ENCODE measurements at places on chromosomes 3 and 15.

DNA sequence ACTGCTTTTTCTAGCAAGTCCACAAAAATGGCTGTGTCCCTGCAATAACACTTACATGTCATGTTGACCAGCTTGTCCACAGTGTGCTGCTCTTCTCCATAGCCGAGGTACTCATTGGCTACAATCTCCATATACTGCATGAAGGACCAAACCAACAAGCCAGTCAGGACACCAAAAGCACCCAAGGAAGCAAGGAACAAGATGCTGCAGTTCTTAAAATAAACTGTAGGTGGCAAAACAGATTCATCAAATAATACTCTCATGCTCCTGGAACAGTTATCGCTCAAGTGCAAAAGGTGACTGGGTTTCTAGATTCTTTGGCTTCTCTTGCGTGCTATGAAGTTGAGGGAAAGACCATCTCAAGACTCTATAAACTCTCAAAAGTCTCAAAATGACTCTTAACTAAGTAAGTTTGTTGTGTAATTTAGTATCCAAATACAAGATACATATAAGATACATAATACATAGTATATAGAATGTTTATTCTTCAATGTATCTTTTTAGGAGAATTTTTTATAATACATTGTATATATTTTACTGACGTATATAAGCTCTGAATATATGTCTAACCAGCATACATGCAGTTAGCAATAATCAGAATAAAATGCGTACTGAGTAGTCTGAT, 57.0 kb downstream of the NEK10 start:
- DNase-seq, result no peak

GRCh38 chr3:94069194-94069813, 6.4 kb downstream of the NSUN3 start:
- no peak for DNase-seq

- DNase-seq, result no peak
These were observed 422 bp downstream of the LSAMP start for GRCh38 chr3:116444819-116445310.

DNA sequence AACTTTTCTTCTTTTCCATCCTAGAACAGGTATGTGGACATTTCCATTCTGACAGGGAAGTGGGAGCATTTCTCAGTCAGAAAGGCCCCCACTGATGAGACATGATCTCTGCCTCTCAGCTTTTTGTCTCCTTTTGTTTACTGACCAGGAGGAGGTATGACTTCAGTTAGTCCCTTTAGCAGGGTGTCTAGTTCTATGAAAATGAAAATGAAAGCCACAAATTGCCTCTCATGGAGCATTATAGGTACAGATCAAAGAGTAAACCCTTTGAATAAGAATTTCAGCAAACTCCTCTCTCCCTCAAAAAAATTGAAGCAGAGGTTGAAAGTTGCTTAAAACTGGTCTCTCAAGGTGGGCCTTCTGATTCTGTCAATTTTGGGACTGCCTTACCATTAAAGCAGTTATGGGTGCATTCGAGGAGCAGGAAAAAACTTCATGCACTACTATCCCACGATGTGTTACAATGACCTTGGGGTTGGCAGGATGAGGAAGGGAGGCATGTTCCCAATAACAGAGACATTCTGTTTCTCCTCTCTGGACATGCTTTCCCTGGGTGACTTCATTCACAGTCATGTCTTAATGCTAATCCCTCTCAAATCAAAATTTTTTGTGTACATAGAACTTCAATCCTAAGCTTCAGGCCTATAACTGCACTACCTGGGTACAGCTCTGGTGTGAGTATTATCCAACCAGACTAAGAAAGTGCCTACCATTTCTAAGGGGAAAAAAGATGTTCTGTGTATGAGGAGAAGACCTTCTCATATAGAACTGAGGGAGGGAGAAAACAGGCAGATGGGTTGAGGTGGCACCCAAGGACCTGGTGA, 50.6 kb upstream of the TBC1D23 start:
- DNase-seq, result no peak

GRCh38 chr3:53594276-53594675, 99.9 kb downstream of the CACNA1D start:
- no peak for DNase-seq

GRCh38 chr3:95711789-95712188, 1102.6 kb upstream of the EPHA6 start:
- no peak for DNase-seq

DNA sequence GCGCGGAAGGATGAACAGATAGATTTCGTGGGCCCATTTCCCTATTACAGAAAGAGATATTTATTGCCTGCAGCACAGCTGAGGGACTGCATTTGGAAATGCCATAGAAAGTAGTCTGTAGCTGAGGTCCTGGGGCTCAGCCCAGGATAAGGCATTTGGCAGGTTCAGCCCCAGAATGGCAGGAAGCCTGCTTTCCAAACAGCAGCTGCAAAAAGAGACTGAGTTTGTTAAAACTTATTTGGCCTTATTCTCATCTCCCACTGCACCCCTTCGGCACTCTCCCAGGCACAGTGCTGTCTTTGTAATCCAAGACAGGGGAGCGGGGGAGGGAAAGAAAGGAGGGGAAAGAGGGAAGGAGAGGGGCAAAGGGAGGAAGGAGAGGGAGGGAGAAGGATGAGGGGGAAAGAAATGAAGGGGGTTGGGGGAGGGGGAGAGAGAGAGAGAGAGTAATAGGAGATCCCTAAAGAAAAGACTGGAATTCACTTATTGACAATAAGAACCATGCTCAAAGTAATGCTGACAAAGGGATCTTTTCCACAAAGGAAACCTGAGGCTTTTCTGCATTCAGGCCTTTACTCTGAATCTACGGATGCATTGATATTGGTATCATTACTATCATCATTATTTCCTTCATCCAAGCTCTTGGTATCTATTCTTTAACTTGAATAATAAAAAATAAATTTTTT, 94.0 kb upstream of the LRRN1 start:
- no peak for DNase-seq

DNA sequence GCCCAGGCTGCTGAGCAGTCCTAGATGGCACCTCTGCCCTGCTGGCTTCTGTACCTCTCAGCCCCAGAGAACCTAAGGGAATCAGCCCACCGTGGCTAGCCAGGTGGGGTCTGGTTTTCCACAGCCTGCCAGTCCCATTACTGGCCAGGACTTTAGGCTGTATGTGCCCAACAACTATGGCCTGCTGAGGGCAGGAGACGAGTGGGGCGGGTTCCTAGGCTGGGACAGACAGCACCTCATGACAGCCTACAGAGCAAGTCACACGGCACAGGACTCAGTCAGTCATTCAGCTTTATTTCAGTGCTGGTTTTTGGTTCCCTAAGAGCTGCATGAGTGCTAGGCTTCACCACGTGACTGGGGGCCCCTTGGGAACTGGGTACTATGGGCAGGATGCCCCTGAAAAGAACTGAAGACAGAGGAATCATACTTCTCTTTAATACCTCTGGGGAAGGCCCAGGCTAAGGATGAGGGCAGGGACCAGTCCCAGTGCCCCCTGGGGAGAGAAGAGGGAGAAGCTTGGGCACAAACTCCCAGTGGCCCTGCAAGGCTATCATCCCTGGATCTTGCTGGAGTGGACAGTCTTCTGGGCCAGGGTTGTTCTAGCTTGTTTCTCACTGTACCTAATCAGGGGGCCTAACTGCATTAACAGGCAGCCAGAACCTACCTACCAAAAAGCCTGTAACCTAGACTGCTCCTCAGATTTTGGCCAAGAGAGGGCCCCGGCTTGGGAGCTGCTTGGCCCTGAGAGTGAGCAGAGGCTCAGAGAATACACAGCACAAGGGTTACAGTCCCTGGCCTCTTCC, 14.8 kb downstream of the CLK3 start:
- DNase-seq, result no peak

GRCh38 chr3:186193534-186194450, 84.9 kb upstream of the ETV5 start:
- DNase-seq, result no peak

GRCh38 chr15:82014989-82015388, 30.8 kb downstream of the MEX3B start:
- no peak for DNase-seq

GRCh38 chr3:11539677-11540076, 104.0 kb downstream of the VGLL4 start:
- DNase-seq, result no peak

- DNase-seq, result no peak
These were observed 263.6 kb upstream of the GADL1 start for GRCh38 chr3:31157893-31158620.

DNA sequence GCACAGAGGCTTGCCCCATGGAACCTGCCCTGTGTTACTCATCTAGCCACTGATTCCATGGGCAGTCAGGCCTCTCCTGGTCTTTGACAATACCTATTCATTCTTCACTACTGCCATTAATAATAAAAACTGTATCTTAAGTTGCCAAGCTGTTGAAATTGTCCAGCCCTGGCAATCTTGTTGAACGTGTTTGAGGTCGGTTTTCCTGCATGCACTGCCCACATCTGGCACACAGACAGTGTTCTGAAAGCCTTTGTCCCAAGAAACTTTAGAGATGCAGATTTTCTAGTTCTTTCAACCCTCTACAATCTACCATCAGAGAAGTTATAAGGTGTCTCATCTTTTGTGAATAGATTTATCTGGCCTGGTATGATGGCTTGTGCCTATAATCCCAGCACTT, 567.2 kb upstream of the NECTIN3 start:
- no peak for DNase-seq

- DNase-seq, result no peak
These were observed 196.1 kb upstream of the TLE3 start for GRCh38 chr15:70293591-70294470.

DNA sequence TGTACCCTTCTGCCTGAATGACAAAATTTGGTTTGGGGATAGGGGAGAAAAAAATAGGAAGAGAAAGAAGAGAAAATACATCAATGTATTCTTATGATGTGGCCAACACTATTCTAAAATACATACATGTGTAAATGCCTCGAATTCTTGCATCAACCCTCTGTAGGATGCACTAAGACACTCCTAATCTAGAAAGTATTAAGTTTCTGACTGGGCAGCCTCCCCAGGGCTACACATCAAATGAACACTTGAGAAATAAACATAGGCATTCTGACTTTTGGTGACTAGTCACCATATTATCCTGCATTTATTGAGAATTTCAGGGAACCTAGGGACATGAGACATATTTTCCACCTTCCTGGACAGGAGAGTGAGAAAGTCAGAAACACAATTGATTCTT, 109.2 kb downstream of the CPNE4 start:
- no peak for DNase-seq

GRCh38 chr3:58206406-58207011, 4.3 kb downstream of the DNASE1L3 start:
- DNase-seq, result no peak

- no peak for DNase-seq
These were observed 34.8 kb downstream of the EHD4 start for GRCh38 chr15:41937568-41937923.

DNA sequence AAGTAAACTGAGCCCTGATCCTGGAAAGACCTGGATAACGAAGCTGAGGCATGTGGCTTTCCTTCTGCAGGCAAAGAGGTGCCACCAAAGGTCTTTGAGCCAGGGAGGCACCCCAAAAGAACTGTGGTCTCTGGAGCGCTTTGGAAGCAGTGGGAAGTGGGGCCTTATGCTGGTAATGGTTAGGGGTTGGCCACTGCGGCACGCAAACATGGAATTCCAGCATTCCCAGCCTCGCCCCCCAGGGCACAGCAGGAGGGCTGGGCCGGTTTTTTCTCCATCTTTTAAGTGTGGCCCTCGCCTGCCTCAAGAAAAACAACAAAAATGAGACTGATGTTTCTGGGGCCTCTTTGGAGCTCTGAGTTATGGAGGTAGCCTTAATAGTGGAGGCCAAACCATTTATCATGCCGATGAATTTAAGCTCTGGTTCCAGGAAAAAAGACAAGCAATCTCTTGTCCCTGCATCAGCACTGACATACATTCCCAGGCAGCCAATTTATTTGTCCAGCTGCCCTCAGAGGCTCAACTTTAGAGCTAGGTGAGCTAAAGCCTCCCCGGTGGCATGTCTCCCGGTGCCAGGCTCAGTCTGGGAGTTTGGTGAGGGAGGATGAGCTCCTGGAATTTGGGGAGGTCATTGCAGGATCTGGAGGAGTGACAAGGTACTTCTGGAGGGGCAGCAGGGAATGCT, 109.0 kb downstream of the TLE3 start:
- DNase-seq, result no peak

DNA sequence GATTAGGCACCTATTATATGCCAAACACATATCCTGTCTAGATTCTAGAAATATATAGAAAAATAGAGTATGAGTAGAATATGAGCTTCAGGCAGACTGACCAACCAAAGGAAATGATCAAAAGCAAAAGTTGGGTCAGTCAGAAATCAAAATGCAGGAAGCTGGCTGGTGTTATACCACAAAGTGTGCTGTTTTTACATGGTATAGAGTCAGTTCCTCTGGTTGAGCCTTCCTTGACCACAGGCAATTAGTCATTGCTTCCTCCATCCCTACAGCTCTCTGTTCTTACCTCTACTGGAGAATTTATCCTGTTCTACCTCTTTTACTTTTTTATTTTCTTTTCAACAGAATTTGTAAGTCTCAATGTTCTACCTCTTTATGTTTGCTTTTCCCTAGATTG, 149.8 kb downstream of the TMCO5A start:
- DNase-seq, result no peak

GRCh38 chr15:80159811-80160569, 7.2 kb downstream of the FAH start:
- no peak for DNase-seq

DNA sequence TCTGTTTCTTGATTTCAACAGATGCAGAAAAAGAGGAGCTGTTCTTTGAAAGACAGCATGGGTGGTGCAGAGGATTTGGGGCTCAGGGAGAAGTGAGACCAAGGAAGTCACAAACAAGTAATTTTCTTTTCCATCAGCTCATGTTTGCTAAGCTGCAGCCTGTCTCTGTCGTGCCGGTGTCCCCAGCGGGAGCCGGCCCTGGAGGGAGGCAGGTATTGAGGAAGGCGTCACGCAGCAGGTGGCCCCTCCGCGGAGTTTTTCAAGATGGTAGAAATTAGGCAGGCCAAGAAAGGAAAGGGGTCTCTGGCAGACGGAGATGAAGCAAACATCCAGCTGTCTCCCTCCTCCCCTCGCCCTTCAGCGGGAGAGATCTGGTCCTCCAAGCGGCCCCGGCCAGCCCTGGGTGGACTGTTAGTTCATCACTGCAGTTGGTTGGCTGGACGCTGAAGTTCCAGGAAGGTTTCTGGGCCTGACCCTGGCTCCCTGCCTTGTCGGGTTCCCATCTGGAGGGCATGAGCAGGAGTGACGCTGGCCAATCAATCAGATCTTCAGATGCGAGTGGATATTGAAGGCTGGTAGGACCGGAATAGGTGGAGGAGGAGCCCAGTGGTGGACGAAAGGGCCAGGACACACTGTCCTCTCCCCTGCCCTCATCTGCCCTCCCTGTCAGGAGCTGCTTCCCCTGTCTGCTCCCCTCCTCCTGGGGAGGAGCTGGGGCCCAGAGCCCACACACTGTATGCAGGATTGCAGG, 27.7 kb upstream of the MUC4 start:
- DNase-seq, result no peak

GRCh38 chr15:41106947-41107346, 9.1 kb downstream of the INO80 start:
- DNase-seq, result no peak

GRCh38 chr15:72614810-72615532, 39.5 kb upstream of the GOLGA6B start:
- DNase-seq, result peak; percentile 38

DNA sequence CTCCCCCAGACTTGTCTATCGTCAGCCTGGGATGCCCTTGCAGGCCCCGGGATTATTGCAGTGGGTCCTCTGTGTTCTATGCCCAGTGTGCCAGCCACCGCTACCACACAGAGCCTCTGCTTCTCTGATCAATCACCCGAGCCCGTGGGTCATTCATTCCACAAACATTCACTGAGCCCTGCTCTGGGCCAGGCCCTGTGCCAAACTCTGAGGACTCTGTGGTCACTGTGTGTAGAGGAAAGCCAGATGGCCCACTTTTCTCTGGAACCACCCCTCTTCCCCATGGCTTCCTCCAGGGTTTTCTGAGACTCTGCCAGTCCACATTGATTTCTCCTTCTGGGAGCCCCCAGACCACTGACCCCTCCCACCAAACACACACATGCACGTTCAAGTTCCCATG, 55.5 kb downstream of the BSN start:
- no peak for DNase-seq
